ENCODE measurements at places on chromosomes 1 and 21.
A peak's percentile ranks its signal among the peaks of the same experiment; 100 is the strongest.

- no peaks in the 10 kb centered on the region for H3K4me1 ChIP-seq
- H3K4me3 ChIP-seq: no peak overlapping the region
- no peaks in the 10 kb centered on the region for H3K27me3 ChIP-seq
- H3K36me3 ChIP-seq: no peaks in the 10 kb centered on the region
Observed at GRCh38 chr1:36869826-36870225, 164.5 kb downstream of the GRIK3 start.

- H3K36me3 ChIP-seq: no peaks in the 10 kb centered on the region
- no peak for DNase-seq
- no peaks in the 10 kb centered on the region for H3K27me3 ChIP-seq
Observed at GRCh38 chr1:175628548-175629317, 114.7 kb downstream of the TNR start.

DNA sequence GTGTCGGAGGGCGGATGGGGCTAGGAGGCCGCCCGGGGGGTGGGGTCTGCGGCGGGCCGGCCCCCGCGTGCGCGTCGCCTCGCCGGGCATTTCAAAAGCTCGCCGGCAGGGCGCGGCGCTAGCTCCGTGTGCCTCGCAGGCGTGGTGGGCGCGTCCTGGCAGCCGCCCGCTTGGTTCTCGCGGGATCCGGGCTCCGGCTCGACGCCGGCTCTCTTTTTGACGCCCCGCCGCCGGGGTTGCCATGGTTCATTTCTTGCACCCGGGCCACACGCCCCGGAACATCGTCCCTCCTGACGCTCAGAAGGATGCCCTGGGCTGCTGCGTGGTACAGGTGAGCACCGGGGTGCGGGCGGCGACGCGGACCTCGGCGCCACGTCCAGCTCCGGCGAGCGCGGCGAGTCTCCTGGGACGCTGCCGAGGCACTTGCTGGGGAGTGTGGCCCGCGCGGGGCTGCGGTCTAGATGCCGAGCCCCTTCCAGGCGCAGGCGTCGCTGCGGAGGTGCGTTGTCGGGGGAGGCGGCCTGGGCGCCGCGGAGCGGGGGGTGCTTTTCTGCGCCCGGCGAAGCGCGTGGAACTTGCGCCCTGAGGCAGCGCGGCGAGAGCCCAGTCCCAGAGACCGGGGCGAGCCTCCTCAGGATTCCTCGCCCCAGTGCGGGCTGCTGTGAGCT, at the start of gene ZYG11A:
Gene ZYG11A (plus strand): TSS at position 118 of the 668 bp plus-strand sequence. CDS start 124 bp downstream, at position 242.
- H3K27ac ChIP-seq: no peak within 1 kb of the TSS
- H3K4me1 ChIP-seq: peaks cover 5% of the 10 kb centered on the region

DNA sequence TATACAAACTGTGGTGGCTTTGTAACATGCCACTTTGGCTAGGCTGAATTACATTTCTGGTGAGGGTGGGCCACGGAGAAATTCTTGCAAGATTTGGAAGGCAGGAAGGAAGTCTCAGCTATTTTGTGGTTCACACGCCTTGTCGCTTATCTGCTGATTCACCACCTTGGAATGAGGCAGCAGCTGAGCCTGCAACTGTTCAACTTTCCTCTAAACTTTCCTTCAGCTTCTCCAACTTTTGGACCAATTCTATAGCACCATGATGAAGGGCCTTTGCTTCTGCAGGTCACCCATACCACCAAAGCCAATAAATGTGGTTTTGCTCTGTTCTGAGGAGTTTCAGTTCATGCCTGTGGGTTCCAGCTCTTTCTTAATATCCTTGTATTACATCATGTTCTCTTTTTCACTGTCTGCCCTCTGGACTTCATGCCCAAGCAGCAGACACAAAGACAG, 337.6 kb upstream of the SNX7 start:
- peaks cover 7% of the 10 kb centered on the region for H3K4me1 ChIP-seq
- no peak overlapping the region for H3K27ac ChIP-seq
- no peaks in the 10 kb centered on the region for H3K27me3 ChIP-seq

DNA sequence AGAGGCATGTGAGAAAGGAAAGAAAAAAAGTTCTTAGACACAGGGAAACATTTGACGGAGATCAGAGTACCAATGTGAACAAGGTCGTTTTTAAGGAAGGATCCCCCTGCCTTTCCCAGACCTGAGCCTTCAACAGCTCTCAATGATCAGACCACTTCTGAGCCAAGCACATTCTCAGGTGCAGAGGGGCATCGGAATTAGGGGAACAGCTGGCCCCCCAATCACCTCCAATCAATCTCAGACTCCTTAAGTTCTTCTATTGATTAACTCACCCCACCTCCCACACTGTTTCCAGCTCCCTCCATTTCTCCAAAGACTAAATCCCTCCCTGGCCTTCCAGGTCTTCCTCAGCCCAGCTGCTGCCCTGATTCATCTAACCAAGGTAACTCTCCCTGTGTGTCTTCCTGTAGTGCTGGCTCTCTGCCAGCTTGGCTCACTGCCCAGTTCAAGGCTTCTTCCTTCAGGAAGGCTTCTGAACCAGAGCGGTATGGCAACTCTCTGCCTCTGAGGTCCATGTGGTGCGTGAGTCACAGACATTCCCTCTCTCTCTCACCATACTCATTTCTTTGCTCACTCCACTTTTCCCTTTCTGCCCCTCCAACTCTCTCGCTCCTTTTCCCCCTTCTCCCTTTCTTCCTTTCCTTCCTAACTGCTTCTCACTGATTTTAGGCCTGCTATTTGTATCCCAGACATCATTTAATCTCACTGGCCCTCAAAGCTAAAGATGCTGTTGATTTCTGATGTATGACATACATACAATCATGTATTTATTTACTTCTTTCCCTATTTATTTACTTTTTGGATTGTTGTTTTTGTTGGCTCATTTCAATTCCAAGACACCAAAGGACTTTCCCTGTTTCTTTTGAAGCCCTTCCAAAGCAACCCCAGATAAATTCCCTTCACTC, 18.1 kb downstream of the CFAP45 start:
- H3K4me1 ChIP-seq: peaks cover 8% of the 10 kb centered on the region
- H3K4me3 ChIP-seq: no peak overlapping the region
- H3K36me3 ChIP-seq: no peaks in the 10 kb centered on the region
- no peaks in the 10 kb centered on the region for H3K27me3 ChIP-seq

GRCh38 chr1:117093091-117093534, 28.4 kb downstream of the TRIM45 start:
- no peaks in the 10 kb centered on the region for H3K4me1 ChIP-seq
- no peak overlapping the region for H3K27ac ChIP-seq
- no peaks in the 10 kb centered on the region for H3K27me3 ChIP-seq
- H3K4me3 ChIP-seq: no peak overlapping the region
- DNase-seq: no peak

DNA sequence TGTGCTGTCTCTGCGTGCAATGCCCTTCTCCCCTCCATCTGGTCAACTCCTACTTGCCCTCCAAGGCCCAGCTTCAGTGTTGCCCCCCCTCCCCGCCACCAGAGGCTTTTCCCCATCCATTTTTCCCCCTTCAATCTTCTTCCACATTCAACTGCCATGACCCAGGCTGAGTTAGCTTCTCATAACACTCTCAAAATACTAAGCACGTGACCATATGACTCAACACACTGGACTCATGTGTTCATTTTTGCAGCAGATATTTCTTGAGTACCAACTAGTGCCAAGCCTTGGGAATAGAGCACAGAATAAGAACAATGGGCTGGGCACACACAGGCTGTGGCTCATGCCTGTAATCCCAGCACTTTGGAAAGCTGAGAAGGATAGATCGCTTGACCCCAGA, 132.1 kb downstream of the IGSF21 start:
- no peaks in the 10 kb centered on the region for H3K4me1 ChIP-seq
- no peaks in the 10 kb centered on the region for H3K36me3 ChIP-seq
- no peak for DNase-seq
- no peak overlapping the region for H3K27ac ChIP-seq
- no peak overlapping the region for H3K4me3 ChIP-seq

GRCh38 chr1:159067699-159068621, 8.6 kb downstream of the AIM2 start:
- no peaks in the 10 kb centered on the region for H3K36me3 ChIP-seq
- no peak for DNase-seq
- no peaks in the 10 kb centered on the region for H3K27me3 ChIP-seq
- peak overlapping the region; percentile 72 for H3K27ac ChIP-seq

- no peaks in the 10 kb centered on the region for H3K27me3 ChIP-seq
- no peak overlapping the region for H3K27ac ChIP-seq
- H3K36me3 ChIP-seq: no peaks in the 10 kb centered on the region
Observed at GRCh38 chr1:18325136-18325535, 155.6 kb upstream of the KLHDC7A start.

- H3K4me1 ChIP-seq: no peaks in the 10 kb centered on the region
- no peaks in the 10 kb centered on the region for H3K27me3 ChIP-seq
- no peak for DNase-seq
- H3K36me3 ChIP-seq: no peaks in the 10 kb centered on the region
Observed at GRCh38 chr1:58763214-58763613, 20.6 kb downstream of the JUN start.

DNA sequence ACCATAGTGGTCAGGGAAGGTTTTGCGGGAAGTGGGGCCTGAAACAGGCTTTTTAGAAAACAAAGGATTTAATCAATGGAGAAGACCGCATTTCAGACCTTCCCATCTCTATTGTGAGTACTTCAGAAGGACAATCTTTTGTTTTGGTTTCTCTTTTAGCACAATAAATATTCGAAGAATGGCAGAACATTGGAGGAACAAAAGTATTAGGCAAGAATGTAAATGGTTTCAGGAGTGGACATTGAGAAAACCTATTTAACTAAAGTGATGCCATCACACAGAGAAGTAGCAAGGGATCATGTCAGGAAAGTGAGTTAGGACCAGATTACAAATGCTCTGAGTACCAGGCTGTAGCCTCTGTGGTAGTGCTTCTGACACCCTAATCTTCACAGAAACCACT, 26.8 kb upstream of the UBE2U start:
- no peak overlapping the region for H3K27ac ChIP-seq
- H3K36me3 ChIP-seq: no peaks in the 10 kb centered on the region
- H3K27me3 ChIP-seq: no peaks in the 10 kb centered on the region
- H3K4me1 ChIP-seq: no peaks in the 10 kb centered on the region
- H3K4me3 ChIP-seq: no peak overlapping the region

DNA sequence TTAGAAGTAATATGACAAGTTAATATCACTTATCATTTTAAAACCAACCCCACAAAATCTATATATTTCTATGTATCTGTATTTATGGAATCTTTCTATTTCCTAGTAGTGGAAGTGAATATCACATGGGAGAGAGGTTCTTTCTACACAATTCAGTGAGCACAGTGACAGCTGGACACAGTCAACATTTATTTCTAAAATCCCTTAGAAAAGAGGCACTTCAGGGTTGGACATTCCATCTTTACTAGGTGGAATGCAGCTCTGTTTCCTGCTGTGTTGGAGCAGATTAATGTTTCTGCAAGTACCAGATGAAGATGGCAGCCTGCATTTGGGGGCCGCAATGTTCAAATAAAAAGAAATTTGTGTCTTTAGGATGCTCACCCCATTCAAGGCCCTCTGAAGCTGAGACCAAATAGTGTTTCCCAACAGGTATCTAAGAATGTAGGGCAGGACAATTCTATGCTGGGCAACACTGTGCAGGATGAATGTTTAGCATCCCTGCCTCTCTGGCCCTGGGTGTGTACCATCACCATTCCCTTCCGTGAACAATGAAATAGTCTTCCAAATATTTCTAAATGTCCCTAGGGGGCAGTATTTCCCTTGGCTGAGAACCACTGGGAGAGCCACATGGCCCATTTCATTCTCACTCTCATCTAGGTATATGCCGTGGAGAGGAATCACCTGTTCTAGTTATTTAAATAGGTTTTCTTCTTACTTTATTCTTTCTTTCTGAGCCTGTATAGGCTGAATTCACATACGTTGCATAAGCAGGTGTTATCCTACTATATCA, 394.8 kb downstream of the PRDM2 start:
- no peaks in the 10 kb centered on the region for H3K27me3 ChIP-seq
- no peaks in the 10 kb centered on the region for H3K36me3 ChIP-seq
- no peaks in the 10 kb centered on the region for H3K4me1 ChIP-seq
- no peak overlapping the region for H3K4me3 ChIP-seq

GRCh38 chr1:4207183-4207582, 307.1 kb upstream of the C1orf174 start:
- no peak for DNase-seq
- H3K36me3 ChIP-seq: no peaks in the 10 kb centered on the region
- no peaks in the 10 kb centered on the region for H3K4me1 ChIP-seq
- H3K4me3 ChIP-seq: no peak overlapping the region
- H3K27me3 ChIP-seq: no peaks in the 10 kb centered on the region

DNA sequence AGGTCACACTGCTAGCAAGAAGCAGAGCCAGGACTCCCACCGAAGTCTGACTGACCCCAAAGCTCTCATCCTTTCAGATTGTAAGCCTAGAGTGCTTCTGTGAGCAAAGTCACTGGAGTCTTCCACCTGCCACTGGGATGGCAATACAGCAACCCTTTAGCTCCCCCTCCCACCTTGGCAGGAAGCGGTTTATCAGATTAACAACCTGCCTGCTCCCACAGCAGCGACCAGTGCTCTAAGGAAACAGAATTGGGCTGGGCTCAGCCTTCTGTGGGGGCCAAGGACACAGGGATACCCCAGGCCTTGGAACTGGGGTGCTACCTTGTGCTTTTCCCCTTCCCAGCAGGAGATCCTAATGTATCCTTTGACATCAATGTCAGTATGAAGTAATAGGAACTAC, 76.0 kb downstream of the GFI1 start:
- no peak overlapping the region for H3K4me3 ChIP-seq
- peak; percentile 20 for DNase-seq
- H3K4me1 ChIP-seq: peaks cover 19% of the 10 kb centered on the region
- H3K27ac ChIP-seq: no peak overlapping the region
- H3K27me3 ChIP-seq: no peaks in the 10 kb centered on the region

GRCh38 chr1:155703216-155703615, 14.3 kb downstream of the DAP3 start:
- no peak for DNase-seq
- no peaks in the 10 kb centered on the region for H3K27me3 ChIP-seq
- no peaks in the 10 kb centered on the region for H3K36me3 ChIP-seq
- no peak overlapping the region for H3K4me3 ChIP-seq
- no peaks in the 10 kb centered on the region for H3K4me1 ChIP-seq

- no peak overlapping the region for H3K27ac ChIP-seq
- no peak overlapping the region for H3K4me3 ChIP-seq
- H3K27me3 ChIP-seq: no peaks in the 10 kb centered on the region
- H3K4me1 ChIP-seq: no peaks in the 10 kb centered on the region
Observed at GRCh38 chr1:78516716-78517115, 25.9 kb downstream of the PTGFR start.

GRCh38 chr1:1208713-1209433, 2.5 kb upstream of the TNFRSF18 start:
- peak overlapping the region; percentile 26 for H3K4me3 ChIP-seq
- H3K4me1 ChIP-seq: peaks cover 69% of the 10 kb centered on the region
- peak; percentile 43 for DNase-seq
- H3K27ac ChIP-seq: peak overlapping the region; percentile 83

DNA sequence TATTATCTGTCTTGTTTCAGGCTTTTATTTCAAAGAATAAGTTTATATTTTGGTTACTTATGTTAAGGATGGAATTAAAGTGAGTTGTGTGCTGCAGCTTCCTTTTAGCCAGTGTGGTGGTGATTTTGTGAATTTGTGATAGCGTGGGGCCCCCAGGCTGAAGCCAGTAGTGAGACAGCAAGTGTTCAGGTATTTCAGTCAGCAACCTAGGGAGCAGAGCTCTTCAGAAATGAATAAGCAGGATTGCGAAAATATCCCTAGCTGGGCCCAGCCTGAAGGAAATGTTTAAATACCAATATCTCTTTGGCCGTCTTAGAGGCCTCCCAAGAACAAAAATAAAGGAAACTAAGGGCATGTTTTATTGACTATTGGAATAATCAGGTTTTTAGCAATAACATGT, 150.8 kb upstream of the C1orf105 start:
- no peak overlapping the region for H3K27ac ChIP-seq
- H3K4me1 ChIP-seq: no peaks in the 10 kb centered on the region
- no peaks in the 10 kb centered on the region for H3K27me3 ChIP-seq
- H3K4me3 ChIP-seq: no peak overlapping the region
- no peaks in the 10 kb centered on the region for H3K36me3 ChIP-seq

Measured in effector memory CD4-positive, alpha-beta T cell (primary cell).